ENCODE measurements at places on chromosomes 12 and 14.

GRCh38 chr12:123071099-123071800 lies 79.6 kb downstream of the PITPNM2 start:
- no peak for DNase-seq

- DNase-seq, result no peak
Measured at GRCh38 chr14:92651106-92651757, 97.2 kb downstream of the LGMN start.

DNA sequence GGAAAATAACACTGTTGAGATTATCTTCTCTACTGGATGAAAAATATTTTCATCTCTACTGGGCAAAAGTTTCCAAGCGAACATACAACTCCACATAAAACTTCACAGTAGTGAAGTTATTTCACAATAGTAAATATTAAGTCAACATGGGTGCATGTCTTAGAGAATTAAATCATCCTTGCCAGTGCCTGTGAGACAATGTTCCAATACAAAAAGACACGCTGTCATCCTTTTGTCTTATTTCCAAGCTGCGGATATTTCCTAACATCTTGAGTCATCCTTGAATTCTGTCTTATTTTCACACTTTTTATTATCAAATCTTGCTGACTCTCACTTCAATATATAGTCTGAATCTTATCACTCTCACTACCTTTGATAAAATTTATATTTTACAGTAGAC lies 142.9 kb upstream of the KITLG start:
- no peak for DNase-seq

- DNase-seq, result peak; percentile 54
Measured at GRCh38 chr12:116390401-116391335, 113.2 kb upstream of the MED13L start.

DNA sequence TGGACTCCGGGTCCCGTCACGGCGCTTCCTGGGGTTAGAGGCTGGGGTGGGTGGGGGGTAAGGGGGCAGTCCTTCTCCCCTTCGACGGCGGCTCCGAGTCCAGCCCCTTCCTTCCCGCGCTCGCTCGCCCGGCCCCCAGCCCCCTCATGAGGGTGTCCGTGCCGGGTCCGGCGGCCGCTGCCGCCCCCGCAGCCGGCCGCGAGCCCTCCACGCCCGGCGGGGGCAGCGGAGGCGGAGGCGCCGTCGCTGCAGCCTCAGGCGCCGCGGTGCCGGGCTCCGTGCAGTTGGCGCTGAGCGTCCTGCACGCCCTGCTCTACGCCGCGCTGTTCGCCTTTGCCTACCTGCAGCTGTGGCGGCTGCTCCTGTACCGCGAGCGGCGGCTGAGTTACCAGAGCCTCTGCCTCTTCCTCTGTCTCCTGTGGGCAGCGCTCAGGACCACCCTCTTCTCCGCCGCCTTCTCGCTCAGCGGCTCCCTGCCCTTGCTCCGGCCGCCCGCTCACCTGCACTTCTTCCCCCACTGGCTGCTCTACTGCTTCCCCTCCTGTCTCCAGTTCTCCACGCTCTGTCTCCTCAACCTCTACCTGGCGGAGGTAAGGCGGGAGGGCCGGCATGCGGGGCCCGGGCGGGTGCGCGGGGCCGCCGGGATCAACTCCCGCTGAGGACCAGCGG lies 500 bp downstream of the GPR137C start:
- DNase-seq, result no peak

DNA sequence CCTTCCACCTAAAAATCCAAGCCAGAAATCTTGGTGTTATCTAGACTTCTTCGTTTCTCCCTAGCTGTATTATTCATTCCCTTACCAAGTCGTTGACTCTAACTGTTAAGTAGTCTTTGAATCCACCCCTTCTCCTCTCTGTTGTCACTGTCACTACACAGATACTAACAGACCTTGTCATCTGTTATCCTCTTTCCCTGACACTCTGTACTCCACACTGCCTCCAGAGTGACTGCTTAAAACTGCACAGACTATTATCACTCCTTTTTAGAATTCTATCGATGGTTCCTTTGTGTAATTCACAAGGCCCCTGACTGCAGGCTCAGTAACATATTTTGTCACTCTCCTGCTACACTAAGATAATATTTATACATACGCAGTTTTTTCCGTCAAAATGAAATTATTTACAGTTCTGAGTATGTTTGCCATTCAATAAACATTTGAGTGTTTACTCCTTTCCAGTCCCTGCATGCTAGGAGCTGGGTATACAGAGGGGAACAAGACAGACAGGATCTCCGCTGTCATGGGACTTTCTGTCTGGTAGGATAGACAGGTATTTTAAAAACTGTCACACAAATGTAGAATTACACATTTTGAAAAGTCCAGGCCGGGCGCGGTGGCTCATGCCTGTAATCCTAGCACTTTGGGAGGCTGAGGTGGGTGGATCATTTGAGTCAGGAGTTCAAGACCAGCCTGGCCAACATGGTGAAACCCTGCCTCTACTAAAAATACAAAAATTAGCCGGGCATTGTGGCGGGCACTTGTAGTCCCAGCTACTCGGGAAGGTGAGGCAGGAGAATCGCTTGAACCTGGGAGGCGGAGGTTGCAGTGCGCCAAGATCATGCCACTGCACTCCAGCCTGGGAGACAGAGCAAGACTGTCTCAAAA lies 3.8 kb downstream of the MARS1 start:
- no peak for DNase-seq

GRCh38 chr12:30939234-30939633 lies 12.7 kb downstream of the TSPAN11 start:
- DNase-seq, result no peak

DNA sequence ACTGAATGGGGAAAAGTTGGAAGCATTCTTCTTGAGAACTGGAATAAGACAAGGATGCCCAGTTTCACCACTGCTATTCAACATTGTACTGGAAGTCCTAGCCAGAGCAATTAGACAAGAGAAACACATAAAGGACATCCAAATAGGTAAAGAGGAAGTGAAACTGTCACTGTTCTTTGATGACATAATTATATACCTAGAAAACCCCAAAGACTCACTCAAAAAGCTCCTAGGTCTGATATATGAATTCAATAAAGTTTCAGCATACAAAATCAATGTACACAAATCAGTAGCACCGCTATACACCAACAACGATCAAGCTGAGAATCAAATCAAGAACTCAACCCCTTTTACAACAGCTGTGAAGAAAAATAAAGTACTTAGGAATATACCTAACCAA lies 157.3 kb upstream of the DDHD1 start:
- no peak for DNase-seq

Data from HT1080 (cell line).